ENCODE measurements at places on chromosomes 5 and 9. TPM values are rescaled to one million over a fixed set of nuclear protein-coding genes. Genes with fewer than 3 reads are reported as not detected.

GRCh38 chr9:136174779-136175615 is 29.9 kb downstream of the LHX3 start:
- DNase-seq: no peak

- no peak for DNase-seq
These were observed 110.9 kb upstream of the ADAMTSL1 start for GRCh38 chr9:18362901-18363685.

DNA sequence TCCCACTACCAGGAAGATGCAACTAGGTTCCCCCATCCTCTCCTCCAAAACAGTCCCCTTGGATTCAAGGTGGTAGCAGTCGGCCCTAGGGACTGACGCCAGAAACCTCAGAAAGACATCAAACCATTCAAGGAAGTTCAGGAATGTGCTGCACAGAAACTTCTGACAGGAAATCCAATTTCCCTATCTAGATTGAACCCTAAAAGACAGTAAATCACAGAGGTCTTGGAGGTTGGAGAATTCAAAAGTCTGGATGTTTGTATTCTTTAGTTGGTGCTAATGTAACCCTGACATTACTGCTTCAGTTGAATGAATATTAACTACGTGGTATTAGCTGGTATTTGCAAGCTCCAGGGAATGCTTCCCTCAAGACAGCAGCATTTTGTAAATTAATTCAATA is 125.3 kb downstream of the SYK start:
- DNase-seq: no peak

GRCh38 chr5:98096155-98096554 is 677.3 kb upstream of the RGMB start:
- no peak for DNase-seq

The CCNI2 gene
- polyA plus RNA-seq: 4.1 TPM
